ENCODE measurements at places on chromosomes 5 and 9.

DNA sequence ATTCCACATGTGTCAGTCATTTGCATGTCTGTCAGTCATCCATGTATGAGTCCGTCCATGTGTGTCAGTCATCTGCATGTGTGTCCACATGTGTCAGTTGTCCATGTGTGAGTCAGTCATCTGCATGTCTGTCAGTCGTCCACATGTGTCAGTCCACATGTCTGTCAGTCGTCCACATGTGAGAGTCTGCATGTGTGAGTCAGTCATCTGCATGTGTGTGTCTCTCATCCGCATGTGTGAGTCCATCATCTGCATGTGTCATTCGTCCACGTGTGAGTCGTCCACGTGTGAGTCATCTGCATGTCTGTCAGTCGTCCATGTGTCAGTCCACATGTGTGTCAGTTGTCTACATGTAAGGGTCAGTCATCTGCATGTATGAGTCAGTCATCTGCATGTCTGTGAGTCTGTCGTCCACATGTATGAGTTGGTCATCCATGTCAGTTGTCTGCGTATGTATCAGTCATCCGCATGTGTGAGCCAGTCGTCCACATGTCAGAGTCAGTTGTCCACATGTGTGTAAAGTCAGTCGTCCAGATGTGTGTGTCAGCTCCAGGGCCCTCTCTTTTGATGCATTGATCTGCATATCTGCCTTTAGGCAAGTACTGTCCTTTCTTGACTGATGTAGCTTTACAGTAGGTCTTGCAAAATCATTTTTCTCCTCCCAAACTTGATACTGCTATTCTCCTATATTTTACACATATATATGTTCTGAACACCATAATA, 72.5 kb upstream of the CACNA1B start:
- peak; percentile 9 for DNase-seq

GRCh38 chr5:157963761-157964160, 104.8 kb upstream of the CLINT1 start:
- DNase-seq, result no peak

DNA sequence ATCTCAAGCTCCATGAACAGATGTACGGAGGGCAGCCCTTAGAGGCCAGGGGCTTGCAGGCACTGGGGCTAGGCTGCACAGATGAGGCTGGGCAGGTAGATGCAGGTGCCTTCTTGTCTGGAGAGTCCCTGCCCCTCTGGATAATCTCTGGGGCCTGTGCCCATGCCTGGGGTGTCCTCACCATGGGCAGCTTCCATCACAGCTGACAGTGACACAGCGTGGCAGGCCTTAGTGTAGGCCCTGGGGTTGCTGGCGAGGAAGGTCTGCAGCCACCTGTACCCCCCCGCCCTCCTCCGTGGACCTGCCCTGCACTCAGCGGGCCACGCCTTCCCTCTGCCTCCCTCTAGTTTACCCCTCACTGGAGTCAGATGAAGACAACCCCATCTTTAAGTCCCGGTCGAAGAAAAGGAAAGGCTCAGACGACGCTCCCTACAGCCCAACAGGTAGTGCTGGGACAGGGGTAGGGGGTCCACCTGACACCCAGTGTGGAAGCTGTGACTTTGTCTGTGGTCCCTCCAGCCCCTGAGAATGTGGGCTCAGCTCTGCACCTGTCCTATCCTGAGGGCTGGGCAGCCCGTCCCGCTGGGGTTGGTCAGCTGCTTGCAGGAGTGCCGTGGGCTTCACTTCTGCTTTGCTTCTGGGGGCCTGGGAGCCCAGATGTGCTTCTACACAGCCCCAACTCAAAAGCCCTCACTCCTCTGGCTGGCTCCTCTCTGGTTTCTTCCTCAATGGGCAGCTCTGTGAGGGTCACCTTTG, 98.4 kb downstream of the PHF2 start:
- no peak for DNase-seq

- DNase-seq, result no peak
These were observed 489.1 kb downstream of the CSNK1G3 start for GRCh38 chr5:124001036-124001615.

DNA sequence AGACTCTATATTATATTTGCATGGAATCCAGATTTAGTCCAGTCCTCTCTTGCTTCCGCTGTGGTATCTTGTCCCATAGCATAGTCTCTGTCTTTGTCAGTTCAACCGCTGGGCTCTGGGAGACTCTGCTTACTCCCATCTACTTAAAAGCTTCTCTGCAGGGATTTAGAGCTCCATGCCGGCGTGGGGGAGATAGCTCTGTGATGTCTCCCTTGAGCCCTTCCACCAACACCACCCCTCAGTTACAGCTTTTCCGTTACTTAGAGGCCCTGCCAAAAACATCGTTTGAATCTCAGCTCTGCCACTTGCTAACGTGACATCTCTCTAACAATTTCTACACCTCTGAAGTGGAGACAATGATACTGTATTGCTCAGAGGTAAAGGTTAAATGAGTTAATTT, 306.1 kb upstream of the ZNF608 start:
- no peak for DNase-seq

GRCh38 chr5:172049226-172049796, 42.9 kb upstream of the FBXW11 start:
- no peak for DNase-seq

DNA sequence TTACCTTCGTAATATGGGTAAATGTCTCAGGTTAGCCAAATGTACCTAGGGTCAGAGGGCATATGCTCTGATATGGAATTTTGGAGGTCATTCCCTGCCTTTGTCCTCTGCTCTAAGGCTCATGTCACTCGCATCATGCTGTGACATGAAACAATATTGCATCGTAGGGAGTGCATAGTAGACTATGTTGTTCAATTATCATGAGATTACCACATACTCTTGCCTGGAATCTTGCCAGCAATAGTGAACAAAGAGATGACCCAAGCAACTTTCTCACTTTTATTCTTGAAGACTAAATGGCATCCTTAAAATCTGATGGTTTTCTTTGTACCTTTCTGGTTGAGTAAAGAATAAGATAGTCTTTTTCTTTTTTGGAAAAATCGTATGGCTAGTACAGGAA, 27.6 kb downstream of the ZNF462 start:
- no peak for DNase-seq

DNA sequence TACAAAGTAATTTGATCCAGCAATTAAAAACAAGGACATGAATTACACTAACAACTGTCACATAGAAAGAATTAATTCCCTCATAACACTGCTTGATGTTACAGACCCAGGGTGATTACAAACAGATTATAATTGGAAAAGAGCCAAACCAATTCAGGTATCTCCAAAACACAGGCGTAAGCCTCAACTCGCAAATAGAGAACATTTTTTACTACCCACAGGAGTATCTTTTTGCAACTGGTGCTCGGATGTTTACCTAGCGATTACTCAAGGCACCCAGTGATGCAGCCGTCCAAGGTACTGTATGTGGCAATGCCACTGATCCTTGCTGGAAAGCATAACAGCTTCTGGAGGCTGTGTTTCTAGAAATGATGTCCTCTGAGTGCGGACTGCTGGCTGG, 386.1 kb upstream of the KIF2A start:
- DNase-seq, result no peak

DNA sequence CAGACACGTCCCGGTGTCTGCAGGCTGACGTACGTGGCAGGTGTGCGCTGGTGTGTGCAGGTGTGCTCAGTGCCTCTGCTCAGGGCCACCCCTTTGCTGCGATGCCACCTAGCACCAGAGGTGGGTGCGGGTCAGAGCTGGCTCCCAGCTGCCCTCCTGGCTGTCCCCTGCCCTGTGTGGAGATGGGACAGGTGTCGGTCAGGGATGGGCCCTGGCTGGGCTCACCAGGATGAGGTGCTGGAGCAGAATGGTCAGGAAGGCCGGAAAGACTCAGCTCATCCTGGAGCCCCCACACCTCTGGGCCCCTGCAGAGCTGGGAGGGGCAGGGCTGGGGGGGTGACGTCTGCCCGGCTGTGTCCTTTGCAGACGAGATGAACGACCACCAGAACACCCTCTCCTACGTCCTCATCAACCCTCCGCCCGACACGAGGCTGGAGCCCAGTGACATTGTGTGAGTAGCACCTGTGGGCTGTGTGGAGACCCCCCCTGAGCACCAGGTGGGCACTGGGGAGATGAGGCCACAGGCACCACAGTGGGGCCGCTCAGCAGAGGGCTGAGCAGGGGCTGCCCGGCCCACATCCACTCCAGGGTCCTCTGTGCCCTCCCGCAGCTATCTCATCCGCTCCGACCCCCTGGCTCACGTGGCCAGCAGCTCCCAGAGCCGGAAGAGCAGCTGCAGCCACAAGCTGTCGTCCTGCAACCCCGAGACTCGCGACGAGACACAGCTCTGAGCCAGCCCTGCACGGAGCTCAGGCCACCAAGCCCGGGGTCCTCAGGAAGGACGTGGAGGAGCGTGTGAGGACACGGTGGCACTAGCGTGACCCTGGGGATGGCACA, 89.7 kb downstream of the KCNT1 start:
- no peak for DNase-seq

DNA sequence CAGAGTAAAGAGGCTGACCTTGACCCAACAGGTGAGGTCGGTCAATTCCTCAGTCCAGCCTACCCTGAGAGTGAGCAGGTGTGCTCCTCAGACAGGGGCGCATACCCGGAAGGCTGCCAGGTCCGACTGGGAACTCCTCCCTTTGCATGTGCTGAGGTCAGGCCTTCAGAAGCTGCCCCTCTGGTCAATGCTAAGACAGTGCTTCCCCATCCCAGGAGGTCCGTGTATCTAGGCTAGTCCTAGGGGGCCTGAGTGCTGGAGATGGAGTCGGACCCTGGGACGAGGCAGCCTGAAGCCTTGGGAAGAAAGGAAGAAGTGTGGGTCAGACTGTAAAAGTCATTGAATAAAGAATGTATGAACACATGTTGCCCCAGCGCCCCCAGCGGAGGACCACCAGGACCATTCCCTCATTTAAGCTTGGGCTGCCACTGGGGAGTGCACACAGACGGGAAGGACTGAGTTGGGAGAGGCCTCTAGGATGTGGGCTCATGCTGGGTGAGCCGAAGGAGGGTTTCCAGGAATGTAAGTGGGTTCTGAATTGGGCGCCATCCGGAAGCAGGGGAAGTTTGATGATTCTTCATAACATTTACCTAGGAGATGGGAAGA, 41.0 kb upstream of the GFPT2 start:
- no peak for DNase-seq

- DNase-seq, result no peak
These were observed 440.5 kb upstream of the ZNF608 start for GRCh38 chr5:125186911-125187375.

DNA sequence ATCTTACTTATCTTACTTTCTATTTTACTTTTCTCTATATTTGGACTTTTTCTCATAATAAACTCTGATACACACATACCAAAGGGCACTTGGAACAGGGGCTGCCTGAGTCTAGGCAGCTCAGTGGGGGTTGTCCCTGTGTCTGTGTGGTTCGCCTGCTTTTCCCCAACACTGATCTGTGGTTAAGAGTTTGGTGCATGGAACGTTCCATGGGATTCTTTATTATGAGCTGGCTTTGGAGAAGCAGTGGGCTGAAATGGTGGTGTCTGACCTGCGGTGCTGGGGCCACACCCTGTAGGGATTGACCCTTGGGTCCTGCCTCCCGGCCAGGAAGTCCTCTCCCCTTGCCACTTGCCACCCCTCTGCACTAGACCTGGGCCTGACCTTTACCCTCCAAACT, 47.4 kb downstream of the ANKRD33B start:
- no peak for DNase-seq

- DNase-seq, result no peak
These were observed 21.7 kb downstream of the DNM1 start for GRCh38 chr9:128224877-128225276.

GRCh38 chr5:139985733-139986132, 57.4 kb downstream of the NRG2 start:
- DNase-seq, result no peak

DNA sequence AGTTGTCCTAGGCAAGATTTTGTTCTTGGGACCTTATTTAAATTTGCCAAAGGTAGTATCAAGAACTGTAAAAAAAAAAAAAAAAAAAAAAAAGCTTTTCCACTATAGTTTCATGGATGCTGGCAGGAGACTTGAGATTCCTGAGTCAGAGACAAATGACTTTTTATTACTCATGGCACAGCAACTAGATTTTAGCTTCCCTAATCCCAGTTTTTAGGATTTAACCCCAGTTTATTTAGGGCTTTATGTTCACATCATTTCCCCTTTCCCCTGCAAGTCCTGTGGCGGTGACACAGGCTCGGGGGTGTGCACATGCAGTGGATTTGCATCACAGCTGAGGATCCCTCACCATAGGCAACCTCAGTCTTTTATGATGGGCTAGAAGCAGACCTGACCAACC, 144.9 kb downstream of the GOLPH3 start:
- no peak for DNase-seq

DNA sequence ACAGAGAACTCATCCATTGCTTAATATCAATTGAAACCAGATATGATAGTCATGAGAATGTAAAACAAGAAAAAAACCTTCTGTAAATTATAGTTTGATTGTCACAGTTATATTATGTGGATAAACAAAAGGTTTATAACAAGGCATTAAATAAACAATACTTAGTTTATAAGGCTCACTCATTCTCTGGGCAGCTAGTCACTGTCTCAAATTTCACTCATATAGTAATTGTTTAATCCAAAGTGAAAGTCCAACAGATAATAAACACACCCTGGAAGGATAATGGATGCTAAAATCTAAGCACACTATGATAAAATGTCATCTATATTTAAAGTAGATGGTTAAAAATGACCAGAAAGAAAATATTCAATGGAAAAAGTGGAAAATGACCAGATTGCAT, 30.8 kb upstream of the SLC12A2 start:
- no peak for DNase-seq

GRCh38 chr5:149959406-149960236, 937 bp upstream of the SLC26A2 start:
- DNase-seq, result peak; percentile 72

DNA sequence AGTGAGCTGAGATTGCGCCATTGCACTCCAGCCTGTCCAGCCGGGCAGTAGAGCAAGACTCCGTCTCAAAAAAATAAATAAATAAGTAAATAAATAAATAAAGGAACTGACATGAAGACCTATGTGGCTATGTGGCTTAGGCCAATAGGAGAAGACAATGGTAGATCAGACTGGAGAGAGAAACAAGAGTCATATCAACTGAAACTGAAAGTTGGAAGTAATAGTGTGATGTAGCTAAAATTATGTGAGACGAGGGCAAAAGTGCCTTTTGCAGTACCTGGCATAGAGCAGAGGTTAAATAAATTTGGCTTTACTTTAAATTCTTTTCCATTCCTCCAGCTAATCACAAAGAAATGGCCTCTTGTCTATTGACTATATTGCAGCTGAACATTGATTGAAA, 7.3 kb downstream of the FBP2 start:
- DNase-seq, result no peak

DNA sequence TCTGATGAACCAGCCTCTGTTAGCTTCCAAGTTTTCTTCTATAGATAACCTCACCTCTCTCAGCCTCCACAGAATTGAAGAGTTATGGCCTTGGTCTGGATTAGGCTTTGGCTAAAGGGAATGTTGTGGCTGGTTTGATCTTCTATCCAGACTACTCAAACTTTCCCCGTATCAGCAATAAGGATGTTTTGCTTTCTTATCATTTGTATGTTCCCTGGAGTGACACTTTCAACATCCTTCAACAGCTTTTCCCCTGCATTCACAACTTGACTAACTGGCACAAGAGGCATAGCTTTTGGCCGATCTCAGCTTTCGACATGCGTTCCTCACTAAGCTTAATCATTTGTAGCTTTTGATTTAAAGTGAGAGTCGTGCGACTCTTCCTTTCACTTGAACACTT, 28.1 kb upstream of the GNE start:
- DNase-seq, result no peak

All from CD4-positive, alpha-beta T cell treated with Interleukin-2 at 100 ng/mL for 4 hours (primary cell).